Stimulated activated CD8-positive, alpha-beta memory T cell treated with anti-CD3 and anti-CD28 coated beads, Interleukin-7, amount 100 ng/mL, for 24 hours (primary cell): ENCODE measurements at places on chromosomes 2 and 18.

- DNase-seq: no peak
Measured at GRCh38 chr2:88212251-88212790, 42.2 kb downstream of the THNSL2 start.

DNA sequence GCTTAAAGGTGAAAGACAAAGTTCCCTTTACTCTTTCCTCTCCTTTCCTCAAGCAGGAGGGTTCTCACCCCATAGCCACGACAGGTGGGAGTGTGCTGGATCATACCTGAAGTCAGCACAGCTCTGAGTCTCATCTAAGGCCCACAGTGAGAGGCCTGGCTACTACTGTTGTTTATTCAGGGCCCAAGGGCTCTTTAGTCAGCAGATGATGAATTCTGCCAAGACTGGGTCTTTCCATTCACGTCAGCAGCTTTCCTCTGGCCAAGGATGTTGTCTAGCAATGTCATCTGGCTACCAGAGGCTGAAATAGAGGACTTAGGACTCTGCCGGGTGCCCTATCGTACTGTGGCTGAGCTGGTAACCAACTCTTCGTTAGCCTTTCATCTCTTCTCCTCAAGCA is 308.4 kb upstream of the THUMPD2 start:
- no peak for DNase-seq

- DNase-seq: no peak
Measured at GRCh38 chr18:62663731-62664336, 51.5 kb upstream of the PHLPP1 start.

GRCh38 chr2:11214770-11215169 is 59.5 kb downstream of the SLC66A3 start:
- no peak for DNase-seq

DNA sequence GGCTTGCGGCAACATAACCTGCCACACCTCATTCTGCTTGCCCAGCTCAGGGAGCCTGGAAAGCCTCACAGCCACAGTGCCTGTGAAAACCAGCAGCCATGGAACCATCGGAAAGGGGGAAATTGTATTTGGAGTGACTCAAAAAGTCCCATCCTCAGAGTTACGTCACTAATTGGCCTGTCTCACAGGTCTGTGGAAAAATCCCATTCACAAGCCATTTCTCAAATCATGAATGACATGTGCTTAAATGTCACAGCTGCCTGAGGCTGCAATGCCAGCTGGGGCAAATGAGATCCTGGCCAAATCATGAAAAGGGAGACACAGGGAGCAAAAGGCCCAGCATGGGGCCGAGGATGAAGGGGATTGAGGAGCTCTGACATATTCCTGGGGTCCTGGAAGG is 486.9 kb upstream of the RAB6C start:
- no peak for DNase-seq

- DNase-seq: no peak
Measured at GRCh38 chr18:74929110-74929509, 279.8 kb downstream of the PTGR3 start.

GRCh38 chr18:41922841-41923240 is 32.2 kb upstream of the PIK3C3 start:
- DNase-seq: no peak

GRCh38 chr18:62944454-62944853 is 229.1 kb downstream of the PHLPP1 start:
- DNase-seq: no peak

- no peak for DNase-seq
Measured at GRCh38 chr2:73899801-73900336, 7.1 kb downstream of the ACTG2 start.

DNA sequence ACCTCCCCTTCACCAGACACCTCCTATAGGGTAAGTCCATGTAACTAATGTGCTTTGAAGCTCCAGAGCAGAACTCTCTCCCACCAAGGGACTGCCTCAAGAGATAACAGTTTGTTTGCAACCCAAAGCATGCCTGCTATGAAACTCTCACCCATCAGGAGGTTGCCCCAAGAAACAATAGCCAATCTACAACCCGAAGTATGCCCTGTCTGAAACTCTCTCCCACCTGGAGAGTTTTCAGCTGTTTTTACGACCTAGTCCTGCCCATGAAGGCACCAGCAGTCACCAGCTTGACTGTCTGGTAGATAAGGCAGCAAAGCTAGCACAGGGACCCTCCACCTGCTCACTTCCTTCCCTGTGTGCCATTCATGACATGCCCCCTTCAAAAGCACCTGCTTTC is 533.9 kb upstream of the CRIM1 start:
- no peak for DNase-seq

- no peak for DNase-seq
Measured at GRCh38 chr18:11175266-11175979, 26.1 kb upstream of the PIEZO2 start.

DNA sequence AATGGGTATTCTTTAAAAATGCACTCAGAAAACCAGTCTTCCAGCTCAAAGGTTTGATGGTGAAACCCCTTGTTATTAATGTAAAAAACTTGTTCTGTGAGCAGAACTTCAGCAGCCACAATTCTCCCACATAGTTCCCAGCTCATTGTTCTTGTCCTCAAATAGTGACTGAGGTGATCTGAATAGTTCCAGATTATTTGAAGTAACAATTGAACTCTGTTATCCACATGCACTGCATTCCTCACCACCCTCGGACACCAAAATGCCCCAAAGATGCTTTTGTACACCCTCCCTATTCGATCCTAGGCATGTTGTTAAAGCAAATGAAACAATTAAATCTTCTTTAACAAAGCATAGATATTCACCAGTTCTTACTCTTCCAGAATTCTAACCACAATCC is 2186.8 kb upstream of the CELF4 start:
- DNase-seq: no peak

GRCh38 chr2:155904720-155905119 is 427.8 kb downstream of the NR4A2 start:
- no peak for DNase-seq

- no peak for DNase-seq
Measured at GRCh38 chr2:154836632-154837031, 138.1 kb downstream of the KCNJ3 start.

- DNase-seq: no peak
Measured at GRCh38 chr18:55763805-55764204, 175.8 kb upstream of the TCF4 start.

GRCh38 chr2:100643906-100644501 is 81.2 kb downstream of the PDCL3 start:
- no peak for DNase-seq

- DNase-seq: no peak
Measured at GRCh38 chr18:27956001-27956640, 220.8 kb downstream of the CDH2 start.

DNA sequence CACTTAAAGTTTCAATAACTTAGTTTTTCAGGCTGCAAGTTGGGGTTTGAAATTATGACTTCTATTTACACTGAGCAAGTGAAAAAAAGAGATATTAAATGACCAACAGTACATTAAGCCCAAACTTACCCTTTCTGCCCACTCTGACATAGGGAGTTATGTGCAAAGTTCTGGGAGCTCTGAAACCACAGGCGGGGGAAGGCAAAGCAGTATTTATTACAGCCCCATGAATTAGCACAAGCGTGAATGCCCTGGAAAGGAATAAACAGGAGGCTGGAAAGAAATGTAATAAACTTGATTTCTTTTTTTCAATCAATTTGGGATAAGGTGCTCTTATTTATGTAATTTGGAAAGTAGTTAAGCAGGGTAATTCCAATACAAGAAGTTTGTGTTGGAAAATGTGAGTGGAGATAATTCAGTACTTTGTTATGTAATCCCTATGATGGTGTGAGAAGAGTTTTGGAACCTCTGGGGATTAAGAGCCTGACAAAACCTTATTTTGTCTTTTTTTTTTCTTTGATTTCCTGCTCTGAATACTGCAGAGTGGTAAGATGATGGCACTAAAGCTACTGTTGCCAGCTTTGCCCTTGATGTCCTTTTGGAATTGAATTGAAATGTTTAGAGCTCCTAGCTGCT is 351.5 kb downstream of the ARHGAP15 start:
- DNase-seq: no peak

- DNase-seq: no peak
Measured at GRCh38 chr2:110818767-110819481, 86.6 kb downstream of the ACOXL start.

DNA sequence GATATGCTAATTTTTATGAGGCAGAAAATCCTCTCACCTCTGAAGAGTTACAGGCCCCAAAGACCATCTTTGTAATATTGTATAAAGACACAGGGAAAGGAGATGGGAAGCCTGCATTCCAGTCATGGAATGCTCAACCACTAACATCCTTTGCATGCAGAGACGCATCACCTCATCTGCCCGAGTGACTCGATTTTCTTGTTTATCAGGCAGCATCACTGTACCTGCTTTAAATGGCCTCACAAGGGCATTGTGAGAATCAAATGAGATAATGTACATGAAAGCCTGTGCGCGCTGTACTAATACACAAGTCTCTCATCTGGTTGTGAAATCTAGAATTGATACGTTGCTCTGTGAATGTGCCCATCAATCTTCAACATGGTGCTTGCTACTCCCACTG is 10.2 kb upstream of the TMEM247 start:
- DNase-seq: no peak

DNA sequence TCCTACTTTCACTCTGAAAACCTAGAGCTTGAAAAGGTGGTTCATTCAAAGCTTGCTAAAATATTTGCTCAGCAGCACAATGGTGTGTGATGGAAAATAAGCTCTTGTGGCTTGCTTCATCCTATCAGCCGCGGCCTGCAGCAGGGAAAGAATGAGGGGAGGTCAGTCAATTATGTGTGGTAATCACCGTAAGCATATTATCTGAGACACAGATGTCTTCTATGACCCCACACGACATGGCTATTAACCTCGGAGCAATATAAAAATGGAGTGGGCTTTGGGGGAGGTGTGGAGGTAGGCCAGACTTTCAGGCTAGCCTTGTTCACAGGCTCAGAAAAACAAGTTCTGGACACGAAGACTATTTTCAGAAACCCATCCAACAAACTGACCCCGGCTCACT is 98.4 kb upstream of the SIX3 start:
- no peak for DNase-seq

DNA sequence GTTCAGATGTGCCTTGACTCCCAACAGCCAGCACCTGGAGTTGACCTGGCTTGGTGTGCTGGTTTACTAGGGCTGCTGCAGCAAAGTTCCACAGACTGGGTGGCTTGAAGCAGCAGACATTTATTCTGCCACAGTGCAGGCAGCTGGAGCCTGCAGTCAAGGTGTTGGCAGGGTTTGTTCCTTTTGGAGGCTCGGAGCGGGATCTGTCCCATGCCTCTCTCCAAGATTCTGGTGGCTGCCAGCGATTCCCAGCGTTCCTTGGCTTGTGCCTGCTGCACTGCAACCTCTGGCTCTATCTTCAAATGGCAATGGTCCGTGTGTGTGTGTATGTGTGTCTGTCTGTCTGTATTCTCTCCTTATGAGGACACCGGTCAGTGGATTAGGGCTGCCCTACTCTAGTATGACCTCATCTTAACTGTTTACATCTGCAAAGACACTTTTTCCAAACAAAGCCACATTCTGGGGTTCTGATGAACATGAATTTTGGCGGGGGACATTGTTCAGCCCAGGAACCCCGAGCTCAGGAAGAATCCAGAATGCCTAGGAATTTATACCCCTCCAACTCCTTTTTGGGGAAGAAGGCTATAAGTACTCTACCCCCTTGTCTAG is 44.7 kb upstream of the TMEM131 start:
- DNase-seq: no peak

DNA sequence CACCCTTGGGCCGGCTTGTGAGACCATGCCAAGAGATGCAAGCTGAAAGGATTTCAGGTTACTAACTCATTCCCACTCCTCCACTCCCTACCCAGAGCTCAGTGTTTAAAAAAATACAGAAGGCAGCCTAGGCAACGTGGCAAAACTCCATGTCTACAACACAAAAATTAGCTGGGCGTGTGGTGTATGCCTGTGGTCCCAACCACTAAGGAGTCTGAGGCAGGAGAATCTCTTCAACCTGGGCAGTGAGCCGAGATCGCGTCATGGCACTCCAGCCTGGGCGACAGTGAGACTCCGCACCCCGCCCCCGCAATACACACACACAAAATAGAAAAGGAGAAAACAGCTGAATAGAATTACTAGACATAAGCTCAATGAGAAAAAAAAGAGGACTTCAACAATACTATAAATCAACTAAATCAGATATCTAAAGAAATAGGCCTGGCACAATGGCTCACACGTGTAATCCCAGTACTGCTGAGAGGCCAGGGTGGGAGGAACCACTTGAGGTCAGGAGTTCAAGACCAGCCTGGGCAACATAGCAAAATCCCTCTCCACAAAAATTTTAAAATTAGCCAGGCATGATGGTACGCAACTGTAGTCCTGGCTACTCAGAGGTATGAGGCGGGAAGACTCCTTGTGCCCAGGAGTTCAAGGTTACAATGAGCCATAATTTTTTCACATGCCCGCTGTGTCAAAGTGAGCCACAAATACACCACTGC is 10.1 kb downstream of the IWS1 start:
- DNase-seq: no peak

DNA sequence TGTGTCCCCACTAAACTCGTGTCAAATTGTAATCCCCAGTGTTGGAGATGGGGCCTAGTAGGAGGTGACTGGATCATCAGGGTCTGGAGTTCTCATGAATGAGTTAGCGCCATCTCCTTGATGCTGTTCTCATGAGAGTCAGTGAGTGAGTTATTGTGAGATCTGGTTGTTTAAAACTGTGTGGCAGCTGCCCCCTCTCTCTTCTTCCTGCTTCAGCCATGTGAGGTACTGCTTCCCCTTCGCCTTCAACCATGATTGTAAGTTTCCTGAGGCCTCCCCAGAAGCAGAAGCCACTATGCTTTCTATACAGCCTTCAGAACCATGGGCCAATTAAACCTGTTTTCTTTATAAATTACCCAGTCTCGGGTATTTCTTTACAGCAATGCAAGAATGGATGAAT is 50.4 kb downstream of the AP1S3 start:
- no peak for DNase-seq

GRCh38 chr2:112812318-112813267 is 24.0 kb downstream of the IL1B start:
- DNase-seq: no peak

DNA sequence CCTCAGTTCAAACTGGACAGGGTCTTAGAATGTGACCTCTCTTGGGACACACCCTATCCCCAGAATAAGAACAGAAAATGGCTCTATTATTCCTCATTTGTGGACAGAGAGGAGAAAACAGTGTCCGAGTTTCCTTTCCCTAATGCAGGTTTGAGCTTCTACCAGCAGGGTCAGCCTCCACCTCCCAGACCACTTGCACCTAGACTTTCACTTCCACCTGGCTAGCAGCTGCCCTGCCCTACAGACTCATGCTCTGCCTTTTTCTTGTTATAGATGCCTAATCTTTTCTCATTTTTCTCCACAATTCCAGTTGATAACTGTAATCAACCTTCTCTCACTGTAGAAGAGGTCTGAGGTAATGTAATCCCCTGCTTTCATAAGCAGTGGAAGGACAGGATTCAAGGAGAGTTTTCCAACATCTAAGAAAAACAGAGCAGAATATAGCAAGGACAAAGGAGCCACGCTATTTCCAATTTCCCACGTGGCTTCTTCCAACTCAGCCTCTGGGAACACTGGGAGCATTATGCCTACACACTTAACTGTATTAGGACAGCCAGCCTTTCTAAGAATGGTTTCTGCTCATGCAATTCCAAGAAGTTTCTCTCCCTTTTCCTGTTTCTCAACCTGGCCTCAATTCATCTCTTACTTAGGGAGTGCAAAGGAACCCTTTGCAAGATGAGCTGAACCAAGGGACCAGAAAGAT is 239.8 kb downstream of the BCL11A start:
- no peak for DNase-seq
